ENCODE measurements at places on chromosomes 3 and 15. TPM values are rescaled to one million over a fixed set of nuclear protein-coding genes. Genes with fewer than 3 reads are reported as not detected.

The CAV3 gene
- total RNA-seq: not detected

The FMN1 gene
- 3.9 TPM for total RNA-seq

The TPRG1 gene
- not detected for total RNA-seq

The ZNF662 gene
- not detected for total RNA-seq

The IGSF11 gene
- total RNA-seq: 0.33 TPM

The STIMATE gene
- 15.7 TPM for total RNA-seq

Measured in Panc1 (cell line).